ENCODE measurements at places on chromosomes 13 and 19.

GRCh38 chr13:66501181-66501580 is 729.0 kb downstream of the PCDH9 start:
- DNase-seq, result no peak

- no peak for DNase-seq
Observed at GRCh38 chr13:37539976-37540605, 58.5 kb downstream of the POSTN start.

DNA sequence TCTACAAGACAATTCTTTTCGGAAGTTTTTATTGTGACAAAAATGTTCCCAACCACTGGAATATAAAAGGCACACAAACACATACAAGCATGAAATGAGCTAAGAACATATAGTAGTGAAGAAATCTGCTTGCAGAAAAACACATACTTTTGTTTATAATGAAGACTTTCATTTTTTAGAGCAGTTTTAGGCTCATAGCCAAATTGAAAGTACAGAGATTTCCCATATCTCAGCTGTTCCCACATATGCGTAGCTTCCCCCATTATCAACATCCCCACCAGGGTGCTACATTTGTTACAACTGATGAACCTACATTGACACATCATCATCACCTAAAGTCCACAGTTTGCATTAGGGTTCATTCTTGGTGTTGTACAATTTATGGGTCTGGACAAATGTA is 249.4 kb downstream of the KCTD12 start:
- DNase-seq, result no peak

DNA sequence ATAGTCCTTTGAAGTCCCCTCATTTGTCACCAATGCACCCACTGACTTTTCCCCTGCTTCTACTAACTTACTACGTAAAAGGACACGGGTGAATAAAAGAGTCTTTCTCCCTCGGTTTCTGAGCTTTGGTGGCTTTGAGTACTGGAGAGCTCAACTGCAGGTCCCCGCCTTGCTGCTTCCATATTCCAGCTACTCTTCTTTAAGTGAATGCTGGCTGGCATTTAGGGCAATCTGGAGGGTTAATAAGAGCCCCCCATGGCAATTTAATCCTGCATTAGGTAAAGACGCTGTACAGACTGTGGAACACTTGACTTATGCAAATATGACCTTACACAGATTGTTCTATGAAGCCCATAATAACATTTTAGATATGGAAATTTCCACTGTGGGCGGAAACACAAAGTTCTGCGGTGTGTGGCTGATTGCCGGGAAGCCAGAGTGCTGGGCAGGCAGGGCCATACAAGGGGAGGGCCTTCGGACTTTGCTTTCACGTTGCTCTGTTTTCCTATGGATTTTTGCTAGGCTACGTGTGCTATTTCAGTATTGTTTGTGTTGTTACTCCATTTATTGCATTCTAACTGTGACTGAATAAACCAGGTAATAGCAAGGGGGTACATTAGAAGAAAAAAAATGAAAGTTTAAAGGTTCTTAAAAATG is 97.5 kb downstream of the SLC10A2 start:
- no peak for DNase-seq

DNA sequence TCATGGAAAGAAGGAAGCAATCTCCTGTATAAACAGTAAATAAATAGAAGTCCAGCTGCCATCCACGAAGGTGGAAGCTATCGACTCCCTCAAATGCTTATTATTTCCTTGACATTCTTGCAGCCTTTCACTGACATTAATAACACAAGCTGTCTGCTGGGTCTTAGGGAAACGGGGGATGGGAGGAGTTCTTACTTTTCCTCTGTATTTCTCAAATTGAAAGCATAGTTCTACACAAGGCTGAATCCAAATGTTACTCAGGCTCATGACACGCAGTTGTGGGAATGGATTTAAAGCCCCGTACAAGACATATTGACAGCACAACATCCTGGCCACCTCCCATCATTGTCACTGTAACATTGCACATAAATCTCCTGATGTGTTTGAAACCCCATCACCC is 4.0 kb downstream of the SERPINE3 start:
- no peak for DNase-seq

DNA sequence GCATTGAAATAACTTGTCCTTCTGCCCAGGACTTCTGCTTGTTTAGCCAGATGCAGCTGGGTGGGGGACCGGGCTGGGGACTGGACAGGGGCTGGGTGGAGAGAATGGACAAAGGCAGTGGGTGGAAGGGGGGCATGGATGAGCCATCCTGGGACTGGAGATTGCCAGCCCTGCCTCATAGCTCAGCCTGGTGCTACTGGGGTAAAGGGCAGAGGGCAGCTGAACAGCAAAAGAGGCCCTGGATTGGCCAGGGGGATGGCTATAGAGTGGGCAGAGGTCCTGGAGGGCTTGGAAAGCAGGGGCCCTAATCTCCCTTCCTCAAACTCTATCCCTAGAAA is 17.7 kb upstream of the PLAUR start:
- DNase-seq, result no peak

DNA sequence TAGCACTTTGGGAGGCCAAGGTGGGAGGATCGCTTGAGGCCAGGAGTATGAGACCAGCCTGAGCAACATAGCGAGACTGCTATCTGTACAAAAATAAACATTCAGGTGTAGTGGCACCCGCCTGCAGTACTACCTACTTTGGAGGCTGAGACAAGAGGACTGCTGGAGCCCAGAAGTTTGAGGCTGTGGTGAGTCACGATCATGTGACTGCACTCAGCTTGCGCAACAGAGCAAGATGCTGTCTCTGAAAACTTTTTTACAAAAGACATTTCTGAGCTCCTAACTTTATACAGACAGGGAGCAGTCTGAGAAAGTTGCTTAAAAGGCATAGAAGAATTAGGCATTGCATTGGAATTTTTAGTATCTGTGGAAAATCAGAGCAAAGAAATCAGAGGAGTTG is 10.4 kb upstream of the TBC1D4 start:
- DNase-seq, result no peak

GRCh38 chr19:33472691-33473652 is 48.6 kb downstream of the PEPD start:
- DNase-seq, result no peak

- DNase-seq, result no peak
Observed at GRCh38 chr13:33004511-33004910, 11.7 kb upstream of the KL start.

GRCh38 chr13:35994131-35994966 is 136.8 kb downstream of the DCLK1 start:
- no peak for DNase-seq

DNA sequence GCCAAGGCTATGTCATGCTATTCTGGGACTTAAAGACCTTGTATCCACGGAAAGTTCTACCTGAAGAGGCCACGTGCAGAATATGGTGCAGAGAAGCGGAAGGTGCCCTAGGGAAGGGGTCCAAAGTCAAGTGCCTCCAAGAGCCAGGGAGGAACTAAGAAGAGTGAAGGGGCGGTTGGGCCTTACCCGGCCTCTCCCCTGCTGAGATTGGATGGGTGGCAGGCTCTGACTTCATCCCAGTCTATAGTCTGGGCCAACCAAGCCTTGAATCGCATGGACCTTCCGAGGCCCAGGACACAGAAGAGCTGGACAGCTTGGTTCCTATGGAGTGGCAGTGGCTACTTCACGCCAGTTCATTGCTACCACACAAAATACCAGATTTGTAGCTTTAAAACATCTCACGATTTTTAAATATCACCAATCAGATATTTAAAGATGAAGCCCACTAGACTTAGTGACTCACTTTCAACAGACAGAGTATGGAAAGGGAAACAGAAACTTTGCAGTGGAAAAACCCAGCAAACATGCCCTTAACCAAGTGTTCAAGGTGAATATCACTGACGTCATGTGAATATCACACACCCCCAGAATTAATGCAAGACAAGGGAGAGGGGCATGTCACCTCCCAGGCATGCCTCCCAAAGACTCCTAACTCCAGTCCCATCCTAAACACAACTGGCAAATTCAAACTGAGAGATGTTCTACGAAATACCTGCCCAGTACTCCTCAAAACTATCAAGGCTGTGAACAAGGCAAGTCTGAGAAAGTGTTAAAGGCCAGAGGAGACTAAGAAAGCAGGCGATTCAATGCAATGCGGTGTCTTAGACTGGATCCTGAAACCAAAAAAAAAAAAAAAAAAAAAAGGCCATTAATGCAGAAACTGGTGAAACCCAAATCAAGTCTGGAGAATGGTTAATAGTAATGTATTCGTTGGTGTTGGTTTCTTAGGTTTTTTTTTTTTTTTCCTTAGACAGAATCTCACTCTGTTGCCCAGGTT is 10.2 kb downstream of the C19orf12 start:
- no peak for DNase-seq

DNA sequence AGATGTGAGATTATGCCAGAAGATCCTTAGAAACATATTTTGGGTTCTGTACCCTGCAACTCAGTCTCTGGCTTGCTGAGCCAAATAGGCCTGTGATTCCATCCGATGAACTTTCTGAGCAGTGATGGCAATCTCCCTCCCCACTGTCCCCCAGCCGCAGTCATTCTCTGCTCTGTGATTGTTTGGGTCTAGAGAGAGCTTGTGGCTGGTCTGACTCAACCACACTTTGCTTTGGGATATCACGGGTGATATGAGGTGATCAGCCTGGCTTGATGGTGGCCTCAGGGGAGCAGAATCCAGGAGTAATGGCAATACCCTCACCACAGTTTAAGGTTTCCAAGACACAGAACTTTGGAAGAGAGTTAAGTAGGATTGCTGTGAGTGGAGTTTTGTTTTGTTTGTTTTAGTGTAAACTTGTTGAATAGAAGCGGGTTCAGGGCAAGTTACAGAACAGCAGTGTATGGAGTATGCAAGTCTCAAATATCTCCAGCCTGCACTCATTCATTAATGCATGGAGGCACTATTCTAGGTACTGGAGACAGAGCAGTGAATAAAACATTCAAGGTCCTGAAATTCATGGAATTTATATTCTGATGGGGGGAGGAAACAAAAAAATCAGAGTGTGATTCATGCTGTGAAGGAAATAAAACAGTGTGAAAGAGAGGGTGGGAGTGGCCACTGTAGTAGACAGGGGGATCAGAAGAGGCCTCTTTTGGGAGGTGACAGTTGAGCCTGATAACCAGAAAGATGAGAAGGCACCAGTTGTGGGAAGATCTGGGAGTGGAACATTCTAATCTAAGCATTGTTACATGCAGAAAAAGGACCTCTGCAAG is 5.3 kb downstream of the SAMD4B start:
- no peak for DNase-seq

DNA sequence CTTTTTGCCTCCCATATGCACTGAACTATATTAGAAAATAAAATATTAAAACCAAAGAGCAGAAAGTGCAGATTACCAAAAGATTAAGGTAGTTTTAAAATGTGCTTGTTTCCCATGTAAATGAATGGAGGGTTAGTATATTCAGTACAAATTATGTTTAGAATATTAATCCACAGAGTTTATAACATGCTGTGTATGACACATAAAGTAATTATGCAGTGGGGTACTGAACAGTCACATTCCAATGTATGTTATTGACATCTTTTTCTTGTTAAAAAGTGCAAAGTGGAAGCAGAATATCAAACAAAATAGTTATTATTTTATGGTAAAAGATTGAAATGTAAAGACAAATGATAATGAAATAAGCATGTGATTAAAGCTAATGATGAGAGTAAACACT is 79.3 kb downstream of the GPC6 start:
- no peak for DNase-seq

DNA sequence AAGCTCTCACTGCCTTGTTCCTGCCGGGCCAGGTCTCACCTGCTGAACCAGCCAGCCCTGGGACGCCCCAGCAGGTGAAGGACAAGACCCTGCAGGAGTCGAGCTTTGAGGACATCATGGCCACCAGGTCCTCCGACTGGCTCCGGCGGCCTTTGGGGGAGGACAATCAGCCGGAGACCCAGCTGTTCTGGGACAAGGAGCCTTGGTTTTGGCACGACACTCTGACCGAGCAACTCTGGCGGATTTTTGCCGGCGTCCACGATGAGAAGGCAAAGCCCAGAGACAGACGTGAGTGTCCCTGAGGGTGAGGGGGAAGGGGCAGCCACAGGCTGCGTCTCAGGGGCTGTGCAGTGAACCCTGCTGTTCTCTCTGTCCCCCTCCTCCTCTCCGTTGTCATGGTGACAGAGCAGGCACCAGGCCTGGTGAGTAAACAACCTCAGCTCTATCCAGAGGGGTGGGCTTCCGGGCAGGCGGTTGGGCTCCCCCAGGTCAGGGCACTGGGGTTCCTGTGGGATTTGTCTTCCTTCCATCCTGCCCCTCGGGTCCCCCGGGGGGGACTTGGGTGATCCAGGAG is 9.7 kb downstream of the TLE6 start:
- DNase-seq, result no peak

Measured in NCI-H510A (cell line).